ENCODE measurements at places on chromosomes 11 and 22.

- DNase-seq, result no peak
These were observed 173.7 kb downstream of the MN1 start for GRCh38 chr22:27627901-27628300.

DNA sequence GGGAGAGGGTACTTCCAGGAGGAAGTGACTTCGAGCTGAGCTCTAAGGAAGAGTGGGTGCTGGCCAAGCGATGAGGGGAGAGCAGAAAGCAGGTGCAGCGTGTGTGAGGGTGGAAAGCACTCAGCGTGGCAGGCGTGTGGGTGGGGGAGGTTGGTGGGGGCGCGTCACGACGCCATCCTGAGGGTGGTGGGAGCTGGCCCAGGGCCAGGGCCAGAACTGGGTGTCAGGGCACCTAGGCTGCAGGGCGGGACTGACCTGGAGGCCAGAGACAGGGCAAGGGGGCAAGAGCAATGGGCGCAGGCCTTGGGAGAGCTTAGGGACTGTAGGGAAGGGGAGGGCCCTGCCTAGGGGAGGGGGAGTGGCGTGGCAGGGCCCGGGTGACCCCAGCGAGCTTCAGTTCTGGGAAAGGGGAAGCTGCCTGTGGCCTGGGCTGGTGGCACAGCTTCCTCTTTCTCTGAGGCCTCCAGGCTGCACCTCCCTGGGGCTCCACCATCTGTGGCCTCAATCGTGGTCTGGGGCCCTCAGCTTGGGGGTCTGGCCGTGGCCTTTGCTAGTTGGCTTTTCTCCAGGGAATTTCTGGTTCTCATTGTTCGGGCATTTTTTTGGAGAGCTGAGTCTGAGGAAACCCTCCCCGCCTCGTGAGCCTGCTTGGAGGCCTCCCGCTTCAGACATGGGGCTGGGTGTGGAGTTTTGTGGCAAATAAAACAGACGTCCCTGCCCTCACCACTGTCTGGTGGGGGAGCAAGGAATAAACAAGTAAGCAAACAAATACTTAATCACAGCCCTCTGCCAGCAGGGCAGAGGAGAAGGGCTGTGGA lies 8.9 kb downstream of the RELT start:
- no peak for DNase-seq

GRCh38 chr11:123945132-123945531 lies 1.5 kb upstream of the OR6T1 start:
- no peak for DNase-seq

GRCh38 chr22:30968015-30968923 lies at the start of gene MORC2:
MORC2 (minus strand) TSS chr22:30968774; CDS start chr22:30967889, 885 bp downstream.
- DNase-seq, result no peak

All from HFFc6 (cell line).